Activated CD8-positive, alpha-beta memory T cell treated with anti-CD3 and anti-CD28 coated beads for 4 hours (primary cell): ENCODE measurements at places on chromosomes 4 and X.

DNA sequence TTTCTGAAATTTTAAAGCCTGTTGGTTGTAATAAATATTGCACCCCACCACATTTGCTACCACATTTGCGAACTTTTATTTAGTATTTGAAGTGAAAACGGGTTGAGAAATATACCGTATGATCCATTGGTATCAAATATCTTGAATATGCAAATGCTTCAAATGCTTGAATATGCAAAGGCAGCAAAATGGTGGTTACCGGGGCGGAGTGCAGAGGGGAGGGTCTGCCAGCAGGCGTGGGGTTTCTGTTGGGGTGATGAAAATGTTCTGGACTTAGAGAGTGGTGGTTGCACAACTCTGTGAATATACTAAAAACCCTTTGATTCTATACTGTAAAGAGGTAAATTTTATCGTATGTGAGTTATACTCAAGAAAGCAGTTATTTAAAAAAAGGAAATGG is 35.3 kb downstream of the SHROOM2 start:
- no peak for DNase-seq

GRCh38 chrX:77694491-77694890 is 91.5 kb downstream of the ATRX start:
- no peak for DNase-seq

- DNase-seq = no peak
These were observed 29.7 kb upstream of the LNX1 start for GRCh38 chr4:53620956-53621355.

DNA sequence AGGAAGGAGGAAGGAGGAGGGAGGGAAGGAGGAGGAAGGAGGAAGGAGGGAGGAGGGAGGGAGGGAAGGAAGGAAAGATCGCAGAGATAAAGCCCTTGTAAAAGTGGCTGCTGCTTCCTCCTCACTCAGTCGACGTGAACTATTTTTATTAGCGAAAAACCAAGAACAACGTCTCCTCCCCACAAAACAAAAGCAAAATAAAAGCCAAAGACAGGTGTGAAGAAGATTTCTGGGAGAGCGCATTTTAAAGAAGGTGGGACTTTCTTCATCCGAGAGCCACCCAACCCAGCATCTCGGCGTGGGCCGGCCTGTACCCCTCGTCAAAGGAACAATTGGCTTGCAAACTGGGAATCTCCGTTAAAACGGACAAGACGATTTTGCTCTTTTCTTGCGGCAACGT is 40.7 kb upstream of the ASMTL start:
- DNase-seq = no peak

DNA sequence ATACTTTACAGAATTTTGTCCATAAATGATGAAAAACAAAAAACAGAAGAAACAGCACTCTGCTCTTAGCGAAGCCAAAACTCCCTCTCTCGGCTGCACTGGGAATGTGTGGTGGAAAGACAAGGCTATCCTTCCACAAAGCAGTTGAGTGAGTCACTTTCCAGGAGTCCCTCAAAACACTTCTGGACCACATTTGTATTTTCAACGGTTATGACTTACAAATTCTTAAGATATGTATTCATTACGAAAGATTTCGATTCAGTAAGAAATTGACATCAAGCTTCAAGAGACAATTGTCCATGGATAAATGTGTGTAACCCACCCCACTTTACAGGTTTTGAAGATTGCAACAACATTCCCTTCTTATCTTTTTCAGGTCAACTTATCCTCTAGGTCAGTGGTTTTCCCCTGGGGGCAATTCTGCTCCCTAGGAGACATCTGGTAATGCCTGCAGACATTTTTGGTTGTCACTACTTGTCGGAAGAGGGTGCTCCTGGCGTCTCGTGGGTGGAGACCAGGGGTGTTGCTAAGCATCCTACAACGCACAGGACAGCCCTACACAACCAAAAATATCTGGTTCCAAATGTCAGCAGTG is 66.7 kb upstream of the MTNR1A start:
- no peak for DNase-seq

DNA sequence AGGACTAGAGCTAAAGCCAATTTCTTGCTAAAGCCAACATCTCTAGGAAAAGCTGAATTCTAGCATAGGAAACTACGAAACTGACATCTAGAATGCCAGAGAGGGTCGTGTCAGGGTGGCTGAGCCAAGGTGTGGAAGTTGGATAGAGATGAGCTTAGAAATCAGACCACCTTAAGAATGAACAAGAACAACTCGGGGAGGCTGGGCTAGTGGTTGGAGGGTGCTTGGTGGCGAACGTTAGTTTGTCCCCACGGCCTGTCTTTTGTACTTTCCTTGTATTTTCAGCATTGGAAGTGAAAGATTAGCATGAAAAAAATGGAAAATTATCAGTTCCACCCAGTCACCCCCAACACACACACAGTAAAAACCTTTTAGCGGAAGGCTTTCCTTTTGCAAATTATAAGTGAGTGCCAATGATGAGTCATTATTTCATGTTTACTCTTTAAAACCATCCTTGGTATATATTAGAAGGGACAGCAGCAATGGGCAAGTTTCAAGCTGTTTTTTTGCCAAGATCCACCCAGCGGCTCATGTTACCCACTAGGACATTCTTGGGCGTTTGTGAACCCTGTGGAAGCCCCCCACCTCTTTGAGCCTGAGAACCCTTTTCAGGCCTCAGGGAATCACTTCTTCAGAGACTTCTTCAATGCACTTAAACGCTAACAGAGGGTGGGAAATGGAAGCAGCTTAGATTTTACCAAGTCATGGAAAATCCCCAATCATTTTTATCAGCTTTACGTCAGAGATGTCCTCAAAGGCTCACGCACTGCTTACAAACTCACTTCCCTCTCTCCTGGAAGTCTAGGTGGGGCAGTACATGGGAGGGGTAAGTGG is 4.9 kb upstream of the PPEF1 start:
- no peak for DNase-seq

DNA sequence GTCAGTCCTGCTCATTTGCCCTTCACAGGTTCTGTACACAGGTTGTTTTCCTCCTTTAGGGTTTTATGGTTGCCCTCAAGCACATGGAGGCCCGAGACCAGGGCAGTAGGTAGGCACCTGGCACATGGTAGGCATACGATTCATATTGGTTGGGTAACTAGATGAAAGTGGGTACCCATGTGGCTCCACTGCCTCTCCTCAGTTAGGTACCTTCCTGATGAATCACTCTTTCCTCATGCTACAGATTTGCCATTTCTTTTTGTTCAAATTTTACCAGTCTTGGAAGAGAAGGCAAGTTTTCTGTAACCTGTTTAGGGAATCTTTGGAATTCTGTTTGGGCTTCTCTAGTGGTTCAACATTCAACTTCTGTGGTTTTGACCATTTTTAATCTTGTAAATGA is 121.3 kb downstream of the FHIP1A start:
- no peak for DNase-seq

GRCh38 chr4:40202474-40202873 is 5.6 kb downstream of the RHOH start:
- DNase-seq = no peak

- no peak for DNase-seq
These were observed 13.1 kb upstream of the NDST4 start for GRCh38 chr4:115126491-115126890.

DNA sequence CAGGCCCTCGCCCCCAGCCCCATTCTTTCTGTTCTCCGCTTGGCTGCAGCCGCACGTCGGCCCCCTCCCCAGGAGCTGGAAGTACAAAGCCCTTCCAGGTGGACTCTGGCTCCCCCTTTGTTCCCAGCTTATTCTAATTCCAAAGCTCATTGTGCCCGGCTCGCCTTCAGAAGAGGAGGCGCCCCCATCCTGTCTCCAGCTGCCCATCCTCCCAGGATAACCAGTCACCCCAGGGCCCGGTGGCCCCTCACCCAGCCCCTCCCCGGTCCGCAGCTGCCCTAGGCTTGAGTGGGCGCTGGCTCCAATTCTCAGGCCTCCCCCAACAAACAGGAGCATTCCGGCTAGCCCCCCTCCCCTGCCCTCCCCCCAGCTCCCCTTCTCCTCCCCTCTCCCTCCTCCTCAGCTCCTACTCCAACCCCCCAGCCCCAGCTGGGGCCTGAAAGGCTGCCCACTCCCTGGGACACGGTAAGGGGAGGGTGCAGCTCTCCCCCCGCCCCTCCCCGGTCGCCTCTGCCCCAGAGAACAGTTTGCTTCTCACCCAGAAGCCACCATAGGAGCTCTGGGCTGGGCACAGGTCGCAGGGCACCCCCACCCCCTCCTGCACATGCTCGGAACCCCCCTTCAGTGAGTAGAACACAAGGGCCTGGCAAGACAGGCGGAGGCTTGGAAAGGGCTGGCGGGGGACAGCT is 3.1 kb upstream of the SLC6A8 start:
- no peak for DNase-seq
